Adipocyte (in vitro differentiated cells): ENCODE measurements at places on chromosomes 2 and 18.
A peak's percentile ranks its signal among the peaks of the same experiment; 100 is the strongest.

- no peak for DNase-seq
Measured at GRCh38 chr2:101949304-101949703, 42.5 kb upstream of the IL1R2 start.

- peak; percentile 84 for DNase-seq
Measured at GRCh38 chr2:26605195-26605998, 35.8 kb downstream of the CIB4 start.

GRCh38 chr2:218041302-218042168 is 27.5 kb upstream of the RUFY4 start:
- DNase-seq: no peak

- no peak for DNase-seq
Measured at GRCh38 chr2:128791985-128792320, 473.3 kb upstream of the HS6ST1 start.

DNA sequence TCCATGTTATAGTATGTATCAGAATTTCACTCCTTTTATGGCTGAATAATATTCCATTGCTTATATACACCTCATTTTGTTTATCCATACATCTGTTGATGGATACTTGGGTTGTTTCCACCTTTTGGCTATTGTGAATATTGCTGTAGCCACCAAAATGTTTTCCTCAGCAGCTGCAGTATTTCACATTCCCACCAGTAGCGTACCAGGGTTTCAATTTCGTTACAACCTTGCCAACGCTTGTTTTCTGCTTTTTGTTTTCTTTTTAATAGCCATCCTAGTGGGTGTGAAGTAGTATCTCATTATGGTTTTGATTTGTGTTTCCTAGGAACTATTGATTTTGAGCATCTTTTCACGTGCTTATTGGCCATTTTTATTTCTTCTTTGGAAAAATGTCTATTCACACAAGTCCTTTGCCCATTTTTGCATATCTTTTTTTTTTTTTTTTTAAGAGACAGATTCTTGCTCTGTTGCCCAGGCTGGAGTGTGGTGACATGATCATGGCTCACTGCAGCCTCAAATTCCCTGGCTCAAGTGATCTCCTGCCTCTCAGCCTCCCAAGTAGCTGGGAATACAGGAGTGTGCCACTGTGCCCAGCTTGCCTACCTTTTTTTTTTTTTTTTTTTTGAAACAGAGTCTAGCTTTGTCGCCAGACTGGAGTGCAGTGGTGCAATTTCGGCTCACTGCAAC is 14.2 kb downstream of the UBXN2A start:
- no peak for DNase-seq

- DNase-seq: peak; percentile 91
Measured at GRCh38 chr18:23131693-23132319, 3.5 kb upstream of the CABLES1 start.

GRCh38 chr2:219392754-219393153 is 5.0 kb upstream of the DNPEP start:
- no peak for DNase-seq

- no peak for DNase-seq
Measured at GRCh38 chr2:7788736-7789135, 871.5 kb downstream of the RNF144A start.

- DNase-seq: no peak
Measured at GRCh38 chr2:25123682-25124081, 44.7 kb downstream of the POMC start.

DNA sequence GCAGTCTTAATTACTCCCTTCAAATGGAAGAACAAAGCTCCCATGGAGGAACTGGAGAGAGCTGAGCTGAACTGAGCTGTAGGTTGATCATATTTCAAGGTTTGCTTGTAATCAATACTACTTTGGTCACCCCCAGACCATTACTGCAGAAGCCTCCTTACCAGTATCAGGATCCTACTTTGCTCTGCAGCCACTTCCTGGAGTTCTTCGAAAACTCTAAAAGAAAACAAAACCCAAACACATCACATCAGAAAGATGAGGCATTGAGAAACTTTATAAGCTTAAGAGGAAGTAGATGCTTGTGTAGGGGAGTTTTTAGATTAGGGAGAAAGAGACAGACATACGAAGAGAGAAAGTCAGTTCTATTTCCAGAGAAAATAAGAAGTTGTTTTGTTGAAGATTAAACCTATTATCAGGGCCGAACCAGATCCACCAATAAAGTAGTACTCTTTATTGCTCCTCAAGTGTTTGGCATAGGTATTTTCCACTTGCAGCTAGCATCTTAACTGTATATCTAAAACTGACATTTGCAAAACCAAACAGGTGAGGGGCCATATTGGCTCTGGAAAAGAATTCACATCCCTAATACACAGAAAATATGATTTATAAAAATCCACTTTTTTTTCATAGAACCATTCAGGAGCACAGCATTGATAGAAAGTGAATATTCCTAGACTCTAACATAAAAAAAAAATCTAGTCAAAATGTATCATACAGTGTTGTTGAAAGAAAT is 166.9 kb upstream of the KLF7 start:
- DNase-seq: no peak

DNA sequence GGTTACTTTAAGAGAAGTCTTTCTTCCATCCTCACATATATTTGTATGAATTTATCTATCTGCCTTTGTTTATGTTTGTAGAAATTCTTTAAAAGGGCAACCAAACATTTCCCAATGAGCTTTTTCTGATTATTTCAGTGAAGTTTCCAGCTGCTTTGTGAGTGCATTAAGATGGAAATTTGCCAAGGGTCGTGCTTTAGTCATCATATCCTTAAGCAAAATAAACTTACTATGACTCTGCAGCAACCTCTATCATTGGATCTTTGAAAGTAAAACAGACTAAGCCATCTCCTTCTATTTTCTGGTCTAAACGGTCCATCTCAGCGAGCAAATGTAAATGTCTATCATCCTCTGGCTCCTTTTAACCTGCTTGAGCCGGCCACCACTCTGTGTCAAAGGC is 489.3 kb downstream of the SOX11 start:
- peak; percentile 39 for DNase-seq

DNA sequence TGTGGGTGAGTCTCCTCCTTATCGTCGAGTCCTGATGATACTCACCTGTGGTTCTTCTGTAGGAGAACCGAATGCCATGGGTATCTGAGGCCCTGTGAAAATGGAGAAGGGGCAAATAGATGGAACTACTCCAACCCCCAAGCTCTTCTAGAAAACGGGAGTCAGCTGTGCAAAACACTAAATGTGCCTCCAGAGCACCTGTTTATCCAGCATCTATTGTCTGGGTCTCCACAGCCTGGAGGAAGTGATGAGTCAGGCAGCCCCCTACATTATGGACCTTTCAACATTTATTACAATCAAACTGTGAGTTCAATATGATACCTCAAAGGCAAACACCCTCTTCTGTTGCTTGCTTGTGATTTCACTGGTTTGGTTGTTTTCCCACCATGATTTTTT is 9.8 kb upstream of the LRRFIP1 start:
- DNase-seq: no peak

DNA sequence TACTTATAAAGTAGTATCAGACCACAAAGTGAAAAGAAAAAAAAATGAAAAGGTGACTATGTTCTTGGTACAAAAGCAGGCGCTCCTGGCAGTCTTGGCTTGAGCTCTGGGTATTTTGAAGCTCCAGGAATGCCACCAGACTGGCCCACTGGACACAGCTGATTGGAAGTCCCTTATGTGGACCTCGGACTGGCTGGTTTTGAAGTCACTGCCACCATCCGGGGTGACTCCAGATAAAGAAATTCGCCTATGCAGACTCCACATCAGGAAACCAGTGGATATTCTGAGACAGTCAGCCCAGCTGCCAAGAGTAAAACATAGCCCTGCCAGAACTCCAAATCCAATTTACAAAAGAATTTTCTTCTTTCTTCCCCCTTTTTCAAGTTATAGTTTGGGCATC is 28.0 kb downstream of the ACKR3 start:
- no peak for DNase-seq

DNA sequence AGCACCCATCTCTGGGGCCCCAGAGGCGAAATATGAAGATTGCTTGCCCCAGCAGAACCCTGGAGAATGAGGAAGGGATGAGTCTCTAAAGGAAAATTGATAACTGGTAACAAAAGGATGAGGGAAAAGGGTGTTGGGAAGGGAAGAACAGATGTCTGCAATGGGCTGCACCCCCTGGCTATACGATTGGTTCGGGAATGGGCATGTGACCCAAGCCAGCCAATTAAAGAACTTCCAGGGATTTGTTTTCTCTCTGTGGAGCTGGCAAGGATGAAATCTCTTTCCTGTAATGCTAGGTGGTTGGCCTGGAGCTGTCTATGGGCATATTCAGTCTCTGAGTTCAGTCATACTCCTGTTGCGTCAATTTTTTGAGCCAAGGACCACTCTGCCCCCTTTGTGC is 12.8 kb upstream of the NPPC start:
- DNase-seq: no peak

DNA sequence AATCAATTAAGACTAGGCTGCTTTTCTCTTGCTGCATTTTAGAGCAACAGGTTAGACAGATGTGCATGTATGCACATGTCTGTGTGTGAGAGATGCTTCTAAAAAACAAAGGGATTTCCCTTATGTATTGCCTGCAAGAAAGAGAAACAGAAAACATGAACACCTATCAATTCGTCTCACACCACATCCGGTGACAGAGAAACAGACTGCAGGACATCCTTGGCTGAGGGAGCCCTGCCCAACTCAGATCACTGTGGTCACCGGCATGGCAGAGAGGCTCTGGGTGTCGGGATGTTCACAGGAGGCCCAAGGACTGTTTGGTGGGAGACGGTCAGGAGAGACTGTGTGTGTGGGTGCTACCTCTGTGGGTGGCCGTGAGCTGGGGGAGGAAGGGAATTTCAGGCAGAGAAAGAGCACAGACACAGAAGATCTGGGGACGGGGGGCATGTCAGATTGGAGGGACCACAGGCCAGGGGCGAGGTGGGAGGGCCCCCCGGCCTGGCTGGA is 24.9 kb downstream of the FHL2 start:
- no peak for DNase-seq

GRCh38 chr2:77398970-77399600 is 123.1 kb downstream of the LRRTM4 start:
- no peak for DNase-seq

DNA sequence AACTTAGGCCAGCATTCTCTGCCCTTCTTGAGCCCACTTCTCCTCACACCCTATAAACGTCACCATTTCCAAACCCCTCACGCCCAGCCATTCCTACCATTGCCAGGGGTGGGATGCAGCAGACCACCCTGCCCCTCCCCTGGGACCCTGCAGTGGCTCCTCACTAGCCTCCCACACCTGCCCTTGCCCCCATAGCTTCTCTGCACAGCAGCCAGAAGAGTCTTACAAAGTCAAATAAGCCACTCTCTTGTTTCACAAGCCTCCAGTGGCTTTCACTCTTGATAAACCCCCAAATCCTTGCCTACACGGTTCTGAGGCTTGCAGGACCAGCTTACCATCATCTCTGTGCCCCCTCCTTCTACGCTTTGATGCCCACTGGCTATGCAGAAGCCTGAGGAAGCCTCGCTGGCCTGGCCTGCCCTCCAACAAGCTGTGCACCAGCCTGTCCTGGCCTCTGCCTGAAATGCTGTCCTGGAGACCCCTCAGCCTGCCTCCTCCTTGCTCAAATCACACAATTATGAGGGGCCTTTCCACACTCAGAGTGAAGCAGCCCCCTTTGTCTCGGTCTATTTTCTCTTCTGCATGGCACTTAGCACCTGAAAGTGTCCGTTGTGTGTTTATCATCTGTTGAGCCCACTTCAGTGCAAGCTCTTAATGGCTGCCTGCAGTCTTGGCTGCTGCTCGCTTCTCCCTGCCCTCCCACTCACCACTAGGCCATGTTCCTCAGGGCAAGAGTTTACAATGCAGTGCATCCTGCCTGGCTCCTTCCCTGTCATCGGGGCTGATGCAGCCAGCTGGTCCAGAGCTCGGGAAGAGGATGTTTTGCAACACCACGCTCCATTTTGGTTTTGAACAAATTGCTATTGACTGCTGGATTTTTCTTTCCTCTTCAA is 82.6 kb upstream of the RGPD5 start:
- no peak for DNase-seq

GRCh38 chr18:61973273-61974115 is 80.7 kb upstream of the RNF152 start:
- DNase-seq: no peak

DNA sequence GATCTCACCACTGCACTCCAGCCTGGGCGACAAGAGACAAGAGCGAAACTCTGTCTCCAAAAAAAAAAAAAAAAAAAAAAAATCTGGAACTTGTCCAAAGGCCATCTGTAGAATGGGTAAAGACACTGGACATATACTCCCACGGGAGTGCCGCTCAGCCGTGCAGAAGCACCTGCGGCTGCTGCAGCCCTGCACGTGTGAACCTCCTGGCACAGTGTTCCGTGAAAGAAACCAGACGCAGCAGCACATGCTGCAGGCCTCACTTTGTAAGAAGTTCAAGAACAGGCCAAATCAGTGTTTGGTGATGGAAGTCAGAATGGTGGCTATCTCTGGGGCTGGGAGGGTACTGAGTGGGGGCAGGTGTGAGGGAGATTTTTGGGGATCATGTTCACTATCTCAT is 6.5 kb downstream of the CHRND start:
- no peak for DNase-seq

GRCh38 chr18:75016025-75016717 is 192.8 kb downstream of the PTGR3 start:
- DNase-seq: no peak

DNA sequence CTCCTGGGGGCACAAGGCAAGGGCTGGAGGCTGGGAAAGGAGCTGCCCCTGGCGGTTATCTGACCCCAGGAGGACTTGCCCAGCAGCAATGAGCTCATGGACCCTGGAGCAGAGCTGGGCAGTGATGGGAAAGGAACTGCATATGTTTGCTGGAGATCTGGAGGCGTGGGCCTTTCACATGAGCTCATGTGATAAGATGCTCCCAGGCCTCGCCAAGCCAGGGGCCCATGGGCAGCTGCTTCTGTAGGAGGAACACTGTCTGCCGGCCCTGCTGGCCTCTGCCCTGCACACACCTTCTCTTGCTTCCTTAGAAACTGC is 9.0 kb upstream of the NPPC start:
- no peak for DNase-seq

GRCh38 chr2:46737577-46737976 is 178.0 kb downstream of the MCFD2 start:
- no peak for DNase-seq

- DNase-seq: no peak
Measured at GRCh38 chr2:170486730-170487129, 228.4 kb upstream of the SP5 start.

- peak; percentile 26 for DNase-seq
Measured at GRCh38 chr2:127104881-127105655, 1.9 kb downstream of the BIN1 start.

- DNase-seq: no peak
Measured at GRCh38 chr2:142867136-142867535, 10.3 kb upstream of the KYNU start.
